ENCODE measurements at places on chromosomes 3 and 15.

GRCh38 chr15:29538044-29538443 lies 268.4 kb upstream of the NSMCE3 start:
- DNase-seq = no peak

GRCh38 chr3:188319569-188319968 lies 165.6 kb downstream of the LPP start:
- DNase-seq = no peak

GRCh38 chr3:42800251-42800650 lies 4.0 kb downstream of the HIGD1A start:
- no peak for DNase-seq

DNA sequence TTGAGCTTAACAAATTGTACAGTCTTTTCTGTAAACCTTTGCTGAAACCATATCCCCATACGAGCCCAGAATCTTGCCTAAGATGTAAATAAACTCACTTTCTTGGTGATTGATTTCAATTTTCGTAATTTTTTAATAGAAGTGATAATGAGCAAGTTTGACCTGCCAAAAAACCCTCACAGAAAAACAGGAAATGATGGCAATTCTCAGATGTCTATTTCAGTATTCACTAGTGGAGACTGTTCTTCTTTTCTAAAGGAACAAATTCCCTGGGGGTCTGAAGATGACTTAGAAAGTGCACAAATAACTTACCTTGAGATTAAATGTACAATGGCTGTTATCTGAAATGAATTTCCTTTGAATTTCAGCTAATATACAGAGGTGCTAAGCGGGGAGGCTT lies 116.5 kb upstream of the CMC1 start:
- DNase-seq = no peak

- no peak for DNase-seq
These were observed 31.5 kb downstream of the SRGAP3 start for GRCh38 chr3:9217784-9218513.
